Testis (tissue), 5 donors: ENCODE measurements at places on chromosomes 3 and 15. TPM values are rescaled to one million over a fixed set of nuclear protein-coding genes. Genes with fewer than 3 reads are reported as not detected.

Gene MBD4
- total RNA-seq: 27.6 TPM

Gene NPAP1
- 8.6 TPM for total RNA-seq

Gene ZBED2
- total RNA-seq: not detected

Gene XCR1
- 0.06 TPM for total RNA-seq

Gene MAPKBP1
- 156 TPM for total RNA-seq

Gene GPR27
- 28.1 TPM for total RNA-seq

- DNase-seq: no peak
- H3K36me3 ChIP-seq: no peaks in the 10 kb centered on the region
- no peak overlapping the region for H3K4me3 ChIP-seq
- no peak overlapping the region for H3K27ac ChIP-seq
Observed at GRCh38 chr3:127456471-127457093, 134.0 kb downstream of the TPRA1 start.

DNA sequence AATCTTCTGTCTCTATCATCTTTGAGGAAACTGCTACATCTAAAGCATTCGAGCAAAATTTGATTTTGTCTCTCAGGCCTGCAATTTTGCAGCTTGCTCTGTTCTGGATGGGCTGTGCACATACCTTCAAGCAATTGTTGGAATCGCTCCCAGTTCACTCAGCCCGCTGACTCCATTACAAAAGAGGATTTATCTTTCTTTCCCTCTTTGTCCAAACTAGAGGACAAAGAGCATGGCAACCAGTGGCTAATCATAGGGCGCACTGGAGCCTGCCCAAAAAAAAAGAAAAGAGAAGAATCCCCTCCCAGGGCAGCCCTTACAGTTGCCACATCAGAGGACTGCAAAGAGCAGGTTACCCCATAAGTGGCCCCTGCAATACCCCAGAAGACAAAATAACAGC lies 49.0 kb upstream of the DUT start:
- H3K36me3 ChIP-seq: no peaks in the 10 kb centered on the region
- H3K4me1 ChIP-seq: peaks cover 3% of the 10 kb centered on the region
- DNase-seq: no peak
- no peak overlapping the region for H3K4me3 ChIP-seq

GRCh38 chr3:49501842-49502241 lies 31.8 kb downstream of the DAG1 start:
- H3K27ac ChIP-seq: peak overlapping the region; percentile 50
- H3K4me1 ChIP-seq: peaks cover 12% of the 10 kb centered on the region
- no peaks in the 10 kb centered on the region for H3K36me3 ChIP-seq
- H3K4me3 ChIP-seq: no peak overlapping the region
- DNase-seq: no peak

DNA sequence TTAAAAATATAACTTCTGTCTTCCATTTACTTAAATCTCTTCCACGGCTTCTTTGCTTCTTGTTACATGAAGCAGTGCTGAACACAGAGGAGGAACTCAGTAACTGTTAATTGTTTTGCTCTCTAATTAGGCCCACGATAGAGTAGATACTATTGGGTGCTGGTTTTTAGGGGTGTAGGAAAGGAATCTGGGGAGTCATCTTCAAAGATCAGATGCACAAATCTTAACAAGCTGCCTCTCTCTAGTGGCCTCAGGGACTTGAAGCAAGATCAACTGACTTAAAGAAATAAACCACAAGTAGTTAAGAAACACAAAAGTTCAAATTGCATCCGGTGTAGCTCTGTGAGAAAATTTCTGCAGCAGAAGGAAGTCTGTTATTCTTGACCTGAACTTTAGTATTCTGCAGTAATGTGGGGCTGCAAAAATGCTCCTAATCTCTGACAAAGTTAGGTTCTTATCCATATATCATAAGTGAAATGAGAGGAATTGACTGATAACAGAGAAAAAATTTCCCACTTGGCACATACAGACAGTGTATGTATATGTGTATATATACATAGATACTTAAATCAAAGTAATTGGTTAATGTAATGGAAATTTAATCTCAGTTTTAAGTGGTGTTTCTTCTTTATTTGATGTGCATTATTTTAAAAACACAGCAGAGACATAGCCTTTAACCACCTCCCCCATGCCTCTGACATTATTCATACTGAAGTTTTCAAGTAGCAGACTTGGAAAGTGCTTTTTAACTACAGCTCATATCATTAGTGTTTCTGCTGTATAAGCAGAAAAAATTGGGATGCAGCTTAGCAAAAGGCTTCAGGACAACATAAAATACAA lies 51.8 kb downstream of the CHST2 start:
- H3K4me1 ChIP-seq: no peaks in the 10 kb centered on the region
- no peaks in the 10 kb centered on the region for H3K36me3 ChIP-seq
- no peak for DNase-seq
- no peak overlapping the region for H3K27ac ChIP-seq

- no peaks in the 10 kb centered on the region for H3K27me3 ChIP-seq
- no peak overlapping the region for H3K27ac ChIP-seq
- H3K4me1 ChIP-seq: peaks cover 6% of the 10 kb centered on the region
- H3K4me3 ChIP-seq: no peak overlapping the region
- no peaks in the 10 kb centered on the region for H3K36me3 ChIP-seq
- DNase-seq: no peak
Observed at GRCh38 chr3:195394700-195395099, 48.1 kb downstream of the ACAP2 start.

GRCh38 chr3:197027151-197027895 lies 2.3 kb downstream of the MELTF start:
- no peaks in the 10 kb centered on the region for H3K36me3 ChIP-seq
- H3K27ac ChIP-seq: no peak overlapping the region
- no peak overlapping the region for H3K4me3 ChIP-seq
- DNase-seq: no peak

DNA sequence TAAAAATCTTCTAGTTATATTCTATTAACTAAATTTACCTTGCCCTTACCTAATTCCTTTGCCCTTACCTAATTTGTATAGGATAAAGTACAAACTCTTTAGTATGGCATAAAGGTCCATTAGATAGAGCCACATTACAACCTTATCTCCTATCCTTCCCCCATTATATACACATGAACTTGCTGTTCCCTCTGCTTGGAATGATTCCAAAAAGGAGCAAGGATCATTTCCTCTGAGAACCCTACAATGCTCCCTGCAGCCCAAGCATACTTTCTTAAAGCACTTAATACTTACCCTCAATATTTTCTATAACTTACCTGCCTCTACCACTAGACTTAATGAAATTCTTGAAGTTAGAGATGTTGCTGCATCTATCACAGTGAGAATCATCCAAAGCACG lies 118.9 kb upstream of the CCDC54 start:
- peak overlapping the region; percentile 48 for H3K27ac ChIP-seq
- peaks cover 46% of the 10 kb centered on the region for H3K4me1 ChIP-seq
- no peaks in the 10 kb centered on the region for H3K27me3 ChIP-seq
- no peaks in the 10 kb centered on the region for H3K36me3 ChIP-seq
- no peak overlapping the region for H3K4me3 ChIP-seq
- no peak for DNase-seq

GRCh38 chr15:79179108-79179561 lies 88.6 kb upstream of the RASGRF1 start:
- no peak overlapping the region for H3K27ac ChIP-seq
- no peaks in the 10 kb centered on the region for H3K36me3 ChIP-seq
- H3K4me1 ChIP-seq: no peaks in the 10 kb centered on the region

- H3K4me1 ChIP-seq: no peaks in the 10 kb centered on the region
- H3K36me3 ChIP-seq: no peaks in the 10 kb centered on the region
- no peak overlapping the region for H3K27ac ChIP-seq
- no peak for DNase-seq
- no peaks in the 10 kb centered on the region for H3K27me3 ChIP-seq
Observed at GRCh38 chr3:180329187-180329586, 272.8 kb upstream of the TTC14 start.

DNA sequence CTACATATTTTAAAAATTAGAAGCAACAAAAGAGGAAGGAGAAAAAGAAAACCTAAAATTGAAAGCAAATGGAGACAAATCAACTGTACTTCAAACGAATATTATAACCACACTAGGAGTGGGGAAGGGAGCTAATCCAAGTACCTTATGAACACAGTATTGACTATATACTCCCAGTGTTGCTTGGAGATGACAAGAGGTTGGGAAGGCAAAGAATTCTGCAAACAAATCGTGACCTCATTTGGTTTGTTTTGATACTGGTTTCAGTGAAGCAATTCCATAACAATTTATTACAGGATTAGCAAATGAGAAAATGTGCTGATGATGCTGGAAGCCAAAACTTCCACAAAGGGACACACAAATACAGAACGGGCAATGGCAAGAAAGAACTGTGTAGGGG lies 268.1 kb downstream of the ULK4 start:
- no peak overlapping the region for H3K27ac ChIP-seq
- no peaks in the 10 kb centered on the region for H3K27me3 ChIP-seq
- no peak for DNase-seq
- H3K4me3 ChIP-seq: no peak overlapping the region

- H3K36me3 ChIP-seq: no peaks in the 10 kb centered on the region
- no peaks in the 10 kb centered on the region for H3K27me3 ChIP-seq
- H3K4me3 ChIP-seq: no peak overlapping the region
- no peak for DNase-seq
- H3K4me1 ChIP-seq: no peaks in the 10 kb centered on the region
- no peak overlapping the region for H3K27ac ChIP-seq
Observed at GRCh38 chr3:169940470-169941181, 26.0 kb upstream of the SEC62 start.

GRCh38 chr3:175476489-175476888 lies 617.4 kb downstream of the NAALADL2 start:
- no peaks in the 10 kb centered on the region for H3K27me3 ChIP-seq
- DNase-seq: no peak
- no peak overlapping the region for H3K27ac ChIP-seq
- H3K4me3 ChIP-seq: no peak overlapping the region

DNA sequence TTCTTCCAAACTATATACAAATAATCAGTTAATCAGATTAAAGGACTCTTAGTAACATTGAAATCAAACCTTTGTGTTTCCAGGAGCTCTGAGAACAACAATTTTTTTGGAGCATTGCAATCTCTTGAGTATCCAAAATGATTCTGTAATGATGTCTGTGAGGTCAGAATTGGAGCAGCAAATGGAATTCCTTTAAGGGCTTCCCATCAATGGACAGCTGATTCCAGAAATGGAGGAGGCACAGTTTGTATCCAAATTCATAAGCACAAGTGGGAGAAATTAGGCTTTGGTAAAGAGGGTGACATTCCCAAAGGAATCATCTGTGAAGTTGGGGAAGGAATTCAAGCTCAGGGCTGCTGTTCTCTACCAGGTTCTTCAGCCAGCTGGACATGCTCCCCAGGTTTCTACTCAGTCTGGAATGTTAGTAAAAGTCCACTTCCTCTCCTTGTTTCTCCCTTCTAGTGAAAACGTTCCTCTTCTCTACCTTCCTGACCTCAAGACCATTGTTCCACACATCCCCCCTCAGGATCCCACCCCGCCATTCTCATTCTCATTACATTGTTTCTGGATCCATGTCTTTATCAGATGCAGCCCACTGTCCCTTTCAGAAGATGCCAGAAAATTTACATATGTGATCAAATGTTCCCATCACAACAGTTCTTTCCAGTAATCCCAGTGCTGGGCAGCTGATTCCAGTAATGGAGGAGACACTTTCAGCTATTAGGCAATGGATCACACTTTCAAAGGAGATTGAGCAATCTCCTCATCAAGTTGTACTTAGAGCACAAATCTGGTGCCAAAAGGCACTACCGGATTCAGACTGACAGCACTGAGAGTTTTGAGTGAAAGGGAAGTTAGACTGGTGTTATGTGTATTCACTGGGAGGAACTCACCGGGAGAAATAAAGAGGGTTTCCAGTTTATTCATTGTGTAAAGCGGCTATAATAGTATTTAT lies 391.3 kb upstream of the TPRG1 start:
- no peaks in the 10 kb centered on the region for H3K27me3 ChIP-seq
- no peak overlapping the region for H3K27ac ChIP-seq
- DNase-seq: peak; percentile 21
- H3K4me3 ChIP-seq: no peak overlapping the region
- H3K4me1 ChIP-seq: peaks cover 9% of the 10 kb centered on the region

GRCh38 chr3:59808446-59808845 lies 758.6 kb upstream of the CFAP20DC start:
- peaks cover 4% of the 10 kb centered on the region for H3K4me1 ChIP-seq
- no peak overlapping the region for H3K27ac ChIP-seq

- H3K4me1 ChIP-seq: no peaks in the 10 kb centered on the region
- no peak overlapping the region for H3K27ac ChIP-seq
- H3K36me3 ChIP-seq: no peaks in the 10 kb centered on the region
- DNase-seq: no peak
Observed at GRCh38 chr3:194504861-194505260, 18.1 kb upstream of the ATP13A3 start.

- H3K36me3 ChIP-seq: no peaks in the 10 kb centered on the region
- no peaks in the 10 kb centered on the region for H3K27me3 ChIP-seq
- H3K27ac ChIP-seq: peak overlapping the region; percentile 87
- DNase-seq: peak; percentile 91
Observed at GRCh38 chr15:101201411-101202174, 50.3 kb downstream of the CHSY1 start.

DNA sequence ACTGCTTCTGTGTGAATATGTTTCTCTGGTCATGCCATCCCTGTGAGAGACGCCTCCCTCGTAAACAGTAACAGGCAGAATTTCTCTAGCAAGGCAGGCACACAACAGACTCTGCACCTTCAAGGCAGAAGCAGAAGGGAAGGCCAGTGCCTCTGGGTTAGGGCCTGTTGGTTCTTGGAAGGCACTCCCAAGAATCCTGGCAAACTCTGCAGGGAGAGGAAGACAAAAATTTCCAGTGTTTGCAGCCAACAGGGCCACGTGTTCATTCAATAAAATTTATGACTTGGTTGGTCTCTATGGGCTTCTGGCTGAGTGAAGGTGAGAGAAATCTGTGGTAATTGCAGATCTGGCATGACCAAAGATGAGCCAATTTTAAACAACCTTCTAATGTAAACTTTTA lies 39.3 kb downstream of the NFKBIZ start:
- DNase-seq: no peak
- no peak overlapping the region for H3K4me3 ChIP-seq
- no peaks in the 10 kb centered on the region for H3K4me1 ChIP-seq
